ENCODE measurements at places on chromosomes 11 and 22. TPM values are rescaled to one million over a fixed set of nuclear protein-coding genes. Genes with fewer than 3 reads are reported as not detected.

Gene TTC28
- polyA plus RNA-seq = 4.5 TPM

Gene TRPM5
- polyA plus RNA-seq = 0.16 TPM

Gene SSTR3
- 3.3 TPM for polyA plus RNA-seq

DNA sequence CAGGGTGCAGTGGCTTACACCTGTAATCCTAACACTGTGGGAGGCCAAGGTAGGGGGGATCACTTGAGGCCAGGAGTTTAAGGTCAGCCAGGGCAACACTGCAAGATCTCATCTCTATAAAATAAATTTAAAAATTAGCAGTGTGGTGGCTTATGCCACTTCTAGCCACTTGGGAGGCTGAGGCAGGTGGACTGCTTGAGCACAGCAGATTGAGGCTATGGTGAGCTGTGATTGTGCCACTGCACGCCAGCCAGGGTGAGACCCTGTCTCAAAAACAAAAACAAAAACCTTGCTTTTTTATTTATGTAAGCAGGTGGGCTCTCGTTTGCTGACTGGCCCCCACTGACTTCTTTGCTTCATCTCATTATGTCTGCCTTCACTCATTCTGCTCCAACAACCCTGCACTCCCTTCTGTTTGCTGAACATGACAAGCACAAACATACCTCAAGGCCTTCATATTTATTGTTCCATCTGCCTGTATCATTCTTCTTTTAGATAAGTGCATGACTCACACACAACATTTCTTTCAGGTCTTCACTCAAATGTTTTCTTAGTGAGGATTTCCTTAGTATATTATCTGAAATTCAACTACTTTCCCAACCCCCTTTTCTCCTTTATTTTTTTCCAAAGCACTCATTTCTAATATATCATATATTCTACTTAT lies 32.4 kb upstream of the CLNS1A start:
- no peak overlapping the region for H3K4me3 ChIP-seq
- H3K27me3 ChIP-seq = no peaks in the 10 kb centered on the region
- no peaks in the 10 kb centered on the region for H3K4me1 ChIP-seq
- peaks cover 1% of the 10 kb centered on the region for H3K36me3 ChIP-seq
- DNase-seq = no peak
- no peak overlapping the region for H3K27ac ChIP-seq

- H3K4me3 ChIP-seq = no peak overlapping the region
- H3K27ac ChIP-seq = no peak overlapping the region
- DNase-seq = no peak
- H3K4me1 ChIP-seq = peaks cover 40% of the 10 kb centered on the region
- no peaks in the 10 kb centered on the region for H3K36me3 ChIP-seq
Measured at GRCh38 chr11:120546312-120547205, 35.0 kb downstream of the GRIK4 start.

DNA sequence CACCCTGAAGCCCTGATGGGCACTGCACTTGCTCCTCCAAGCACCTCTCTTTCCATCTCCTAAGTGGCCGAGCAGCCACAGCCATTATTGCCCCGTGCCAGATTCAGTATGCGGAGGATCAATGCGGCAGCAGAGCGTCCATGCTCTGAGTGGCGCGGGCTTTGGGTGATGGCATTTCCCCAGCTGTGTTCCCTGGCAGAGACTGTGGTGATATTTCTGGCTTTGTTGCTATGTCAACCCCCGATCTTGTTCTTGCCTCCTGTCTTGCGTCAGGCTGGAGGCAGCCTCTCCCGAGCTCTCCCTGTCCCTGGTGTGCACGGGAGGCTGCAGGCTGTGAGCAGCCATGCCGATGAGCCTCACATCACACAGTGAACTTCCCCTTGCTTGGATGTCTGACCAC lies 1018.6 kb downstream of the TBC1D22A start:
- H3K27me3 ChIP-seq = peaks cover 6% of the 10 kb centered on the region
- H3K4me1 ChIP-seq = no peaks in the 10 kb centered on the region
- H3K4me3 ChIP-seq = no peak overlapping the region
- H3K27ac ChIP-seq = no peak overlapping the region
- H3K36me3 ChIP-seq = no peaks in the 10 kb centered on the region

DNA sequence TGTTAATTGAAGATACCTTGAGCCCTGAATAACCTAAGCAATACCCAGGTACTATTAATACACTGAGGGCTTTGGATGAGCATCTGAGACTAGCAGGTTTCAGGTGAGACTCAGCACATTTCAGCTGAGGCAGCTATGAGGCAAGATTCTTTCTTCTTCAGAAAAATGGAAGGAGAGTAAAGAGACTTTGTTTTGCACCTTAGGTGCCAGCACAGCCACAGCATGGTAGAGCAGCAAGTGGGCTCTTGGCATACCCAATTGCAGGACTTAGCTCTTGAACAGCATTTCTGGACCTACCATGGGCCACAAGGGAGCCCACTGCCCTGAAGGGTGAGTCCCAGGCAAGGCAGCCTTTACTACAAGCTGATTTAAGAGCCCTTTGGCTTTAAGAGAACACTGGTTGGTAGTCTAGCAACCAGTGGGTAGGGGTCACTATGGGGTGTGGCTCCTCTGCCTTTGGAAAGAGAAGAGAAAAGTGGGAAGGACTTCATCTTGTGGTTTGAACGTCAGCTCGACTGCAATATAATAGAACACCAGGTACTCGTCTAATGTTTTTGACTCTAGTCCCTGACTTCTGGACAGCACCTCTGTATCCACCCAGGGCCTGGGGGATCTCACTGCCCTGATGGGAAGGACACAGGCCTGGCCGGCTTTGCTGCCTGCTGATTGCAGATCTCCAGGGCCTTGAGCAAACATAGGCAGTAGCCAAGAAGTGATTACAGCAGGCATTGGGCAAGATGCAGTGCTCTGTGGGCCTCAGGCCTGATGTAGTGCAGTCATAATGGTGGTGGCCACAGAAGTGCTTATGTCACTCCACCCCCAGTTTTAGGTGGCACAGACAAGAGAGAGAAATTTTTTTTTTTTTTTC lies 73.3 kb downstream of the GLYATL1 start:
- no peaks in the 10 kb centered on the region for H3K36me3 ChIP-seq
- H3K27me3 ChIP-seq = no peaks in the 10 kb centered on the region
- no peak for DNase-seq
- H3K27ac ChIP-seq = no peak overlapping the region
- peaks cover 38% of the 10 kb centered on the region for H3K4me1 ChIP-seq

DNA sequence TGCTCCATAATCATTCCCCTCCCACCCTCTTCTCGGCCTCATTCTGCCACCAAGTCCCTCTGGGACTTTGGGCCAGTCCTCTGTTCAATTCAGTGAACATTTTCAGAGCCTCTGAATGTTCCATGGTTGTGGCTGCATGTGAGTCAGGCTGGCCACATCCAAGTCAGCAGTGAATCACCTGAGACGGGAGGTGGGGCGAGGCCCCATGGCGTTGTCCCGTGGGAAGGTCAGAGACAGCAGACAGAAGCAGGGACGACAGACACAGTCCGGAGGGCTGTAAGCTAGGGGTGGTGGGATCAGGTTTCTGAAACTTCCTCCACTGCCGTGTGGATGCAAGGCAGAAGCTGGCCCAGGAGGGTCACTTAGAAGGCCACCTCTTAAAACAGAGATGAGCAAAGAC lies 324.8 kb downstream of the MN1 start:
- H3K36me3 ChIP-seq = no peaks in the 10 kb centered on the region
- H3K27me3 ChIP-seq = no peaks in the 10 kb centered on the region
- H3K4me3 ChIP-seq = no peak overlapping the region
- no peak for DNase-seq

DNA sequence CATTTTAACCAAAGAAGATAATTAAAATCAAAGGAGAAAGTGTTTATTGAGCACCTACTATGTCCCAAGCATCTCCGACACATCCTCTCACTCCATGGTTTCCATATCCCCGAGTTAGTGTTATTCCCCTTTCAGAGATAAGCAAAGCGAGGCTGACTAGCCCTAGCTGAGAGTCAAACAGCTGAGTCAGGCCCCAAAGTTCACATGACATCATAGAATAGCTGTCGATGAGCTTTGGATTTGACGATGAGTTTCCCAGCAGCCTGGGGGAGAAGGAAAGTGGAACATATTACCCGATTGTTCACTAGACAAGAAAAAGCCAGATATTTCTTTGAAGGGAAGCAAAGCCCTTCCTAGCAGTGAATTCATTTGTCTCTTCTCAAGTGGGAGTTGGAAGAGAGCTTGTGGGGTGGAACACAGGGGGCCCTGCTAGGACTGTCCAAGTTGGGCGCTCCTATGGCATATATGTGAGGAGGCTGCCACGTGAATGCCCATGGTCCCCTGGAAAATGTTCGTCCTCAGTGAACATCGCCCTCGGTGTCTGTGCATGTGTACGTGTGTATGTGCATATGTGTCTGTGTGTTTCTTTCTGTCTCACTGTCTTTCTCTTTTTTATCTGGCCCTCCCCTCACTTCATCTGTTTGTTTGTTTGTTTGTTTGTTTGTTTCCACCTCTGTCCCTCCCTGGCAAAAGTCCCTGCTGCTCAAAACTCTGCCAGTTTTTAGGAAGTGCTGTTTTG lies 493 bp upstream of the CYTH4 start:
- no peak for DNase-seq
- H3K27ac ChIP-seq = peak overlapping the region; percentile 79
- H3K4me3 ChIP-seq = peak overlapping the region; percentile 82

DNA sequence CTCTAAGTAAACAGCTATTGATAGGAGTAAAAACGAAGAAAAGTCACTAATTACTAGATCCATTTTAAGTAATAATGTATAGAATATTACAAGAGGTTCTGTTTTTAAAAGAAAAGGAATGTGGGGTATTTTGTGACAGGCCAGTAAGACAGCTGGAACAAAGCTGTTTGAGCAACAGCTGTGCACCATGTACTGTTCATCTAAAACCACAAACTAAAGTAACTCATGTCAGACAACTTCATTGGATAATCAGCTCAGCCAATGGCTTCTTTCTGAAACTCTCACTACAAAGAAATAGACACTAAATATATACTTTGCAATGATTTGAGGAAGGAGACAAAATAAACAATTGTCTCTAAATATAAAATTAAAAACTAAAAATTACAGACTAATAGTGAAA lies 16.1 kb downstream of the RRAS2 start:
- no peaks in the 10 kb centered on the region for H3K27me3 ChIP-seq
- H3K27ac ChIP-seq = no peak overlapping the region
- DNase-seq = no peak
- peaks cover 50% of the 10 kb centered on the region for H3K4me1 ChIP-seq
- H3K4me3 ChIP-seq = no peak overlapping the region

GRCh38 chr11:118715837-118716260 lies 36.4 kb upstream of the TREH start:
- H3K27me3 ChIP-seq = no peaks in the 10 kb centered on the region
- no peaks in the 10 kb centered on the region for H3K36me3 ChIP-seq
- H3K27ac ChIP-seq = no peak overlapping the region

GRCh38 chr11:106765469-106766258 lies 252.6 kb downstream of the GUCY1A2 start:
- no peak for DNase-seq
- no peak overlapping the region for H3K27ac ChIP-seq
- no peak overlapping the region for H3K4me3 ChIP-seq
- H3K4me1 ChIP-seq = no peaks in the 10 kb centered on the region
- no peaks in the 10 kb centered on the region for H3K27me3 ChIP-seq
- H3K36me3 ChIP-seq = no peaks in the 10 kb centered on the region

GRCh38 chr11:117097389-117098268 lies 599 bp downstream of the SIK3 start:
- H3K4me3 ChIP-seq = peak overlapping the region; percentile 93
- H3K4me1 ChIP-seq = peaks cover 52% of the 10 kb centered on the region
- no peak for DNase-seq
- H3K27me3 ChIP-seq = no peaks in the 10 kb centered on the region

- peaks cover 18% of the 10 kb centered on the region for H3K36me3 ChIP-seq
- no peak for DNase-seq
- H3K4me1 ChIP-seq = no peaks in the 10 kb centered on the region
- no peaks in the 10 kb centered on the region for H3K27me3 ChIP-seq
- H3K4me3 ChIP-seq = no peak overlapping the region
- no peak overlapping the region for H3K27ac ChIP-seq
Measured at GRCh38 chr11:70302419-70302752, 31.9 kb downstream of the PPFIA1 start.

DNA sequence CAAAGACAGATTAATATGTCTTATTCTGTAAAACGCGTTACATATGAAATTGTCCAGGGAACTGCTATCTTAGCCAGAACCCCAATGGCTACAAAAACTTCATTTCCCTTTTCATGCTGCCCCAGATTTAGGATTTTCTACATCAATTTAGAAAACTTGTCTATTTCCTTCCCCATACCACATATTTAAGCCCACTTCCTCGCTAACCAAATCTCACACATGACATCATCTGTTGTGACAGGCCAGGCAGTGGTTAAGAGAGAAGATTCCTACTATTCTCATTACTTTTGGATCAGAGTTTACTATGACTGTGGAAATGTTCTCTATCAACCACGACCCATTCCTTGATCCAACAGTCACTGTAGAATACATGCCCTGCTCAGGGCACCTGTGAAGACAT lies 15.9 kb downstream of the CCDC82 start:
- no peak overlapping the region for H3K27ac ChIP-seq
- H3K36me3 ChIP-seq = peaks cover 6% of the 10 kb centered on the region
- no peak overlapping the region for H3K4me3 ChIP-seq
- no peaks in the 10 kb centered on the region for H3K4me1 ChIP-seq

- peak; percentile 66 for DNase-seq
- peaks cover 46% of the 10 kb centered on the region for H3K4me1 ChIP-seq
- H3K27ac ChIP-seq = peak overlapping the region; percentile 65
Measured at GRCh38 chr11:66457826-66458225, 8.9 kb upstream of the PELI3 start.

DNA sequence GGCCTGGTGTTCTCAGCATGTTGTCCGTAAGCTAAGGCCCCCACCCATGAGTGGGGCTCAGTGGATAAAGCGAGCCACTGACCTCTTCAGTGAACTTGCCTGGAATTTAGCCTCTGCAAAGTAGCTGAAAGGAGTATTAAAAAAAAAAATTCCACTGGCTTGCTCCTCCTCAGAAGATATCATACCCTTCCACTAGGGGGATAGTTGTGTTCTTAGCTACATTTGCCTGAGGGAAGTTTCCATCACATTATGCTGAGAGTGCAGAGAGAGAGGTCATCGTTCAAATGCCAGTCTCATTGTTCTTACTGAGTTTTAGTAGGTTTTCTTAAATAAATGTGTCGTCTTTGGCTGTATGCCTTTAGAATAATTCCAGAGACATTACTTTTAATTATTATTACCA lies 879.7 kb downstream of the JRKL start:
- no peaks in the 10 kb centered on the region for H3K4me1 ChIP-seq
- H3K36me3 ChIP-seq = no peaks in the 10 kb centered on the region
- H3K27me3 ChIP-seq = no peaks in the 10 kb centered on the region
- H3K27ac ChIP-seq = no peak overlapping the region

Data from B cell (primary cell).